CD8-positive, alpha-beta T cell (primary cell): ENCODE measurements at places on chromosomes 6 and 20. TPM values are rescaled to one million over a fixed set of nuclear protein-coding genes. Genes with fewer than 3 reads are reported as not detected.

DNA sequence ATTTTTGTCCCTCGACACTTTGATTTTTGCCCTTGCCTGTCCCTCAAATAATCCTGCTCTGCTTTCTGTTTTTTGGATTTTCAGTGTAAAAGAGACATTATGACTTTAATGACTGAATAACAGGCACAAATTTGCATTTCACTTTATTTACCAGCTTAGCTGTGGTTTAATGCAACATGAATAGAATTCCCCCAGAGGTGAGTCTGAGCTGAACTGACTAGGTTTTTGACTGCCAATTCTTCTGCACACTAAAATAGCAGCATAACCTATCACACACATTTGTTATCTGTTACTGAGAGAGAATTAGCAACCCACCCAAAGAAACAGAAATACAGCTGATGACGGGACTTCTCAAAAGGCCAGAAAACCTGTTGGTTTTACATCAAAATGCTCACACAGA lies 3.9 kb upstream of the RBM24 start:
- no peak for DNase-seq

DNA sequence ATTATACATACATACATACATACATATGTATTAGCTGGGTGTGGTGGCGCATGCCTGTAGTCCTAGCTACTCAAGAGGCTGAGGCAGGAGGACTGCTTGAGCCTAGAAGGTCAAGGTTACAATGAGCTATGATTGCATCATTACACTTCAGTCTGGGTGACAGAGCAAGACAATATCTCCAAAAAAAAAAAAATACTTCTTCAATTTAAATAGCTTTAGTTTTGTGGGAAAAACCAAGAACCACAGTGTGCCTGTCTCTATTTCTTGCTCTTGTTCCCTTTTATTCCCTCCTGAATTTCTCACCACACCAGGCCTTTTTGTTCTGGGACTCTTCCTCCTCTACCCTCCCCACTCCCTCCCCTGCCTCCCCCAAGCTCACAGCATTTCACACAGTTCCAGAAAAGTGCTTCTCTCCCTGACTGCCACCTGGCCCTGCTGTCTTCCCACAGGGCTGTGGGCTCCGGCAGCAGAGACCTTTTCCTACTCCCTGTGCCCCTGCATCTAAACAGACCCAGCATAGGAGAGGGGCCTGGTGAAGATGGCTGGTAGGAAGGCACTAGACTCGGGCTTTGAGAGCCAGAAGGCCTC lies 1.3 kb downstream of the C20orf203 start:
- no peak for DNase-seq

DNA sequence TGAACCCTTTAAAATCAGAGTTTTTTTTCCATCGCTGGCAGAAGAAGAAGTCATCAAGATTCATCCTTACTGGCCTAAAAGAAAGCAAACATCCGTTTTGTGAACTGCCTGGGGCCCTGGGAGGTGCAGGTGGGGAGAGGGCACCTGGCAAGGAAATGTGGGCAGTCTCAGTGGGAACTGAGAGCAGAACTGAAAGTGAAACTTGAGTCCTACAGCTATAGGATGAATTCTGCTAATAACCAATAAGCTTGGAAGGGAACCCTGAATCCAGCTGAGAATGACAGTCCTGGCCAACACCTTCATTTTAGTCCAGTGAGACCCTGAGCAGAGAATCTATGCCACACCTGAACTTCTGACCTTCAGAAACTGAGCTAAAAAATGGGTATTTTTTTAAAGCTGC lies 130.1 kb upstream of the ASCC3 start:
- DNase-seq: no peak

DNA sequence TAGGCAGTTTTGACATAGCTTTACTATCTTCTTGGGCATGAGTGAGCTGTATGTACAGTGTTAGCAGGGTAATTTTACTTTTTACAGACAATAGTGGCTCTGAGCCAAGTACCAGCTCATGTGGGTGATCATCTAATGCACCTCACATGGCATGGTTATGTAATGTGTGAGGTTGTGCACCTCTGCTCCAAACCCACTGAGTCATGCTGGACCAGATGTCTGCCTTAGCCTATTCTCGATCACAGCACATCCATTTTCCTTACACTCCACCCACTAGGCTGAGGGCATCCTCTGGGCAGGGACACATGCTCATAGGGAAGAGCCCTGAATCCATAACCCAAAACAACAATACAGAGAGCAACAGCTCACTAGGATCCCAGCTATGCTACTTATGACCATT lies 71.6 kb upstream of the FBXL4 start:
- DNase-seq: no peak

DNA sequence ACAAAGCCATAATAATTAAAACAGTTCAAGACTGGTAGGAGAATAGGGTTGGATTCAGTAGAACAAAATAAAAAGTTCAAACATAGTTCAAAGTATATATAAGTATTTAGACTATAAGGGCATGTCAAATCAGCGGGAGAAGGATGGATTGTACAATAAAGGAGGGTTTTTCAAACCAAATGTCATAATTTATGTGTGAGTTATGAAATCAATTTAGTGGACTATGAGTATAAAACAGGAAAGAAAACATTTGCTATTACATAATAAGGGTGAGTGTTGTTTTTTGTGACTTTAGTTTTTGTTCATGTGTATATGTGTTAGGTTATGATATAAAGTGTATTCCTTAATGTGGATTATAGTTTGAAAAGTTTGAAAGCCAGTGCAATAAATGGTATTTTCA lies 10.6 kb downstream of the ORC3 start:
- DNase-seq: no peak

- DNase-seq: no peak
These were observed 508.6 kb downstream of the UTRN start for GRCh38 chr6:144793744-144794143.

GRCh38 chr6:118908441-118908840 lies 14.5 kb downstream of the ASF1A start:
- DNase-seq: no peak

ANKS1A gene
- total RNA-seq: 5.8 TPM

C6orf118 gene
- not detected for total RNA-seq

FAM217A gene
- total RNA-seq: not detected

GPR6 gene
- not detected for total RNA-seq
